ENCODE measurements at places on chromosomes 11 and 22.

- no peak for DNase-seq
Measured at GRCh38 chr11:44623341-44623730, 57.9 kb downstream of the CD82 start.

DNA sequence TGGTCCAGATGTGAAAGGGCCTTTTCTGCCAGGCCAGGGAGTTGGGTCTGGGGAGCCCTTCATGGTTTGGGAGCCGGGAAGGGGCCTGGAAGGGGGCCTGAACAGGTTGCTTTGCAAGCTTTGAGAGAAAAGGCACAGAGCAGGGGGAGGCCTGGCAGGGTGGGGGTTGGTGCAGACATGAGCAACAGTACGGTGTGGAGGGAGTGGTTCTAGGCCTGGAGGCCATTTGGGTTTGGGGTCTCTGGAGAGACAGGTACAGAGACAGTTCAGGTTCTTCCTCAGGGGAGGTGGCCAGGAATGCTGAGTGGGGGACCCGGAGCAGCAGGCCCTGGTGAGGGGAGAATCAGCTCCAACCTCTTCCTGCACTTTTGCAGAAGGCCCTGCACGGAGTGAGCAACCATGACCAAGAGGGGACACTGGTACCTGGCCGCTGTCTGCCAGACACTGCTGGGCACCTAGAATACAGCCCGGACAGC lies 1.4 kb downstream of the KDELR3 start:
- DNase-seq, result no peak

DNA sequence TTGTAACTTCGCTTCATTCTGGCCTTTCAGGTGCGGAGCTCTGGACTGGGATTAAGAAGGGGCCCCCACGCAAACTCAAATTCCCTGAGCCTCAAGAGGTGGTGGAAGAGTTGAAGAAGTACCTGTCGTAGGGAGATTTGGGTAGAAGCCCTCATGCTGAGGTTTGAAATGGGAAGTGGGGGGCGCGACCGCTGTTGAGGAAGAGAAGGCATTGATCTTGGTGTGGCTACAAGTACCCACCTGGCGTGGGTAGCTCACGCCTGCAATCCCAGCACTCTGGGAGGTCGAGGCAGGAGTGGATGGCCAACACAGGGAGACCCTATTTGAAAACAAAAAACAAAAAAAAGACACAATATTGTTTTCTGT lies 779 bp downstream of the SELENOH start:
- DNase-seq, result no peak

DNA sequence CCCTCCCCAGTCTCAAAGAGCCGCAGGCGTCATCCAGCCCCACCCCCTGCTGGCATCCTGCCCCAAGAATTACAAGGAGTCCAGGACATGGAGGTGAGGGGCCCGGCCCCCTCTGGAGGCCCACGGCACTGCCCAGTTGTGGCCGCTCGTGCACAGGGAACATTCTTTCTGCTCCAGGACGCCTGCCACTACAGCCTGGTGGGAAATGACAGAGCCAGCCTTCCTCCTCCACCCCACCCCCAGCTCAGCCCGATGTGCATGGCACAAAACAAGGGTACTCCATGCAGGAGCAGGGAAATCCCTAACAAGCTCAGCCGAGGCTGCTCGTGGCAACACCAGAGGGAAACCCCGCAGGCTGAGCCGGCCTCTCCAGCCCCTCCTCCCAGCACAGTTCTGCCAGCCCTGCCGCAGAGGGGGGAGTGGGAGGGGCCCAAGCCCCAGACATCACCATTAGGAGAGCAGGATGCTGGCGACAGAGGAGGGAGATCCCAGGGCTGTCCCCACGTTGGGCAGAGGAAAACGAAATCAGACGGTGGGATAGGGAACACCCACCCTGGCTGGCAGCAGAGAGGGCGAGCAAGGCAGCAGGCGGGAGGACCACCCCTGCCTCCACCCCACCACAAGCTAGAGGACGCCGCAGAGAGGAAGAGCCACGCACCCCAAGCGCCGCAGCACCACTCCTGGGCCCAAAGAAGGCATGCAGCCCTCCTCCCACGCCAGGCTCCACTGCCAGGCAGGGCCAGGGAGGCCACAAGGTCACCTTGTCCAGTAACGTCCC lies 10.0 kb downstream of the IGSF9B start:
- no peak for DNase-seq

- no peak for DNase-seq
Measured at GRCh38 chr11:5038341-5038740, 8.0 kb upstream of the OR52J3 start.

- DNase-seq, result no peak
Measured at GRCh38 chr11:85848556-85848955, 6.6 kb upstream of the CCDC83 start.

- peak; percentile 25 for DNase-seq
Measured at GRCh38 chr22:30425616-30426387, at the start of gene MTFP1. TSS of gene MTFP1 (plus strand) at chr22:30425768. CDS start at chr22:30425880, 112 bp downstream.

- DNase-seq, result no peak
Measured at GRCh38 chr11:128936606-128937251, 5.9 kb downstream of the TP53AIP1 start.

GRCh38 chr11:23723861-23724260 lies 773.0 kb upstream of the LUZP2 start:
- DNase-seq, result no peak

- DNase-seq, result no peak
Measured at GRCh38 chr22:38260761-38261681, 11.8 kb downstream of the TMEM184B start.

Measured in hematopoietic multipotent progenitor cell treated with erythropoietin and hydrocortisone succinate and interleukin-3 and kit ligand, for 15 days (in vitro differentiated cells).